Caco-2 (cell line): ENCODE measurements at places on chromosomes 13 and 19.

DNA sequence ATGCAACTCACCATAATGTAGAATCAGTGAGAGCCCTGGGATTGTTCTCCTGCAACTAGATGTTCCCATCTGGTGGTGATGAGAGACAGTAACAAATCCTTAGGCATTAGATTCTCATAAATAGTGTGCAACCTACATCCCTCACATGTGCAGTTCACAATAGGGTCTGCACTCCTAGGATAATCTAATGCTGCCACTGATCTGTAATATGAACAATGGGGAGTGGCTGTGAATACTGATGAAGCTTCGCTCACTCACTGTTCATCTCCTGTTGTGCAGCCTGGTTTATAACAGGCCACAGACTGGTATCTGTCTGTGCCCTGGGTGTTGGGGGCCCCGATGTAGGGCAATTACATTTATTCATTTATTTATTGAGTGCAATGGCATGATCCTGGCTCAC is 86.9 kb downstream of the ZNF254 start:
- no peak for DNase-seq

DNA sequence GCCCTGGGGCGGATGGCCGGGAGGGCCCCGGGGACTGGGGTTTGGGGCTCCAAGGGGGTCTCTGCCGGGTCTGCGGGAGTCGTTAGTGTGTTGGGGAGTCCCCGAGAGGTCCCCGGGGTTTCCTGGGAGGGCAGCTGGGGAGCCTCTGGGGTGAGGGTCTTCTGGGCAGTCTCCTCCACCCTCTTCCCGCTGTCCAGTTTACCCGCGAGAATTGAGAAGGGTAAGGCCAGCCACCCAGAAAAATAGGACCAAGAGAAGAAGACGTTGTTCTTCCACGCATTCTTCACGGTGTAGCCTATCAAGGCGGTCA is 1.0 kb upstream of the ETFB start:
- DNase-seq: no peak

DNA sequence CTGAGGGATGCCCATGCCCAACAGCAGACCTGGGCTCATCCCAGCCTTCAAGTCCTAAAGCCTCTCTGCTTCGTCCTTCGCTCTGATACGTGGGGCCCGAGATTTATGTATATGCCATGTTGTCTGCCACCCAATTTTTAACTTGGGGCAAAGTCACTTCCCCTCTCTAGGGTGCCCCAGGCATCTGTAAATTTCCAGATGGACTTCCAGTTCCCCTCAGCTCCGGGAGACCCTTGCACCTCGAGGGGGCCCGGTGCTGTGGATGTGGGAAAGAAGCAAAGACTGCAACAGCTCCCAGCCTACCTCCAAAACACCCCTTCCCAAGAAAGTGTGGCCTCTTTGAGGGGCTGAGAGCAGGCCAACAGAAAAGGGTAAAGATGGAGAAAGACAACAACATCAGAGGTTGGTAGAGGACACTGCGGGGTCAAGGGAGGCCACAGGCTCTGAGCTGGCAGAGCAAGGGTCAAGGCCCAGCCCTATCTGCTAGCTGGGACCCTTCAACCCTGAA is 97.4 kb downstream of the STK24 start:
- DNase-seq: no peak

DNA sequence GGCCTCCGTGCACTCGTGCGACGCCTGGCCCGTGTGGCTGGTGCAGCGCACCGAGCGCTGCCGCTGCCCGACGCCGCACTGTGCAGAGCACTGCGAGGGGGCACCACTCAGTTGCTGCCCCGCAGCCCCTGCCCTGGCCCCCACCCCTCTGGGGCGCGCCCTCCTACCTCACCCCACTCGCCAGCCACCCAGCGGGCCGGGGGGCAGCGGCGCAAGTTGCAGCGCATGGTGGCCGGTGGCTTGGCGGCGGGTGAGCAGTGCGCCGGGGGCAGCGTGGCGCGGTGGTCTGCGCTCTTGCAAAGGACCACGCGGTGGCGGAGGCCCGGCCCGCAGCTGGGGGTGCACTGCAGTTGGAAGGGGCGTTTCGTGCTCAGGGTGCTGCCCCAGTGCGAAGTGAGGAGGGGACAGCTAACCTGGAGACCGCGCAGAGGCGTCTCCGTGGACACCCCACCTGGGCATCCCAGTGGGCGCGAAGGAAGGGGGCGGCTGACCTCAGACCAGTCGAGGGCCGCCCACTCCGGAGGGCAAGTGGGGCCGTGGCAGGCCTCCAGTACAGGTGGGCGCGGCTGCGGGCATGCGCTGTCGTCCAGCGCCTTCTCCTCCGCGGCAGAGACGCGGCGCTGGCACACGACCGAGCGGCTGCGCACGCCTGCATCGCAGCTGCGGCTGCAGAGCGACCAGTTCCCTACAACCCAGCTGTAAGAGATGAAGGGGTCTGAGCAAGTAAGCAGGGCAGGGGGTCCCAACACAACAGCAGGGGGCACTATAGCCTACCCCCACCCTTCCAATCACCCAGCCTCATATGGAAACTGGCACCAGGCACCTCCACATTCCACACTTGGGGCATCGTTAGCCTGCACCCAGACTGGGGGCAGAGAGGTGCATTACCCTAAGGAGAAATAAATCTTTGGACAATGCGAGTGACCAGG is 8.0 kb upstream of the MYO1F start:
- DNase-seq: no peak

DNA sequence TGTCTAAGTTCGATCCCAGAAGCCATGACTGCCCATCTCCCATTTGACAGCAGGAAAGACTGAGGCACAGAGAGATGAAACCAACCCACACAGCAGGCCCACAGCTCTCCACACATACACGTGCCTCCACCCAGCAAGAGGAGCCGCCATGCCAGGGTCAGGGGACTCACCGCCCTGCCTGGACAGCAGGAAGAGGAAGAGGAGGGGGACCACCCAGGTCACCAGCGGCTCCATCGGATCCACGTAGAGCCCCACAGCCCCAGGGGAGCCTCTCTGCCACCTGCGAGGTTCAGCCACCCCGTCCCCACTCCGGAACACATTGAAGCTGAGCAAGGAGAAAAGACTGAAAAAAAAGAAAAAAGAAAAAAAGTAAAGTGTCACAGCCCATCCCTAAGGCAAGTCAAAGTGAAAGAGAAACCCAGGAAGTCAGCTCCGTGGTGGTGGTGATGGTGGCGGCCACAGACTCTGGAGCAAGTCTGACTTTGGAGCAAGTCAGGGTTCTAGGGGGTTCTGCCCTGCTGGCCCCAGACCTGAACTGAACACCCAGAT is at the start of gene IL12RB1:
Gene IL12RB1, minus strand, starts transcription at position 345 of the 549 bp plus-strand sequence. Its CDS starts 111 bp downstream, at position 234.
- no peak for DNase-seq

DNA sequence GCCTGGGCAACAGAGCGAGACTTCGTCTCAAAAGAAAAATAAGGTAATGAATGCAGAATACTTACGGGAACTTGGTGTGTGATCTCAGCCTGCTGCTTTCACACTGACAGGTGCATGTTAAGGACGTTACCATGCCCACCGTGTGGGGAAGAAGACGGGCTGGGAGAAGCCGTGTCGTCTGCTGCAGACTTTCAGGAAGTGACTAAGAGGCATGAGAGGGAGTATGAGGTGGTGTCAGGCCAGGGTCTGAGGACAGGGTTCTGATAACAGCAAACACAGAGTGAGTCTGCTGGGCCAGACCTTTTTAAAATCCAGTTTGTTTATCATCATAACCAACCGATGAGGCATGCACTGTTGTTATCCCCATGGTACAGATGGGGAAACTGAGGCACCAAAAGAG is 13.6 kb upstream of the GALP start:
- no peak for DNase-seq

DNA sequence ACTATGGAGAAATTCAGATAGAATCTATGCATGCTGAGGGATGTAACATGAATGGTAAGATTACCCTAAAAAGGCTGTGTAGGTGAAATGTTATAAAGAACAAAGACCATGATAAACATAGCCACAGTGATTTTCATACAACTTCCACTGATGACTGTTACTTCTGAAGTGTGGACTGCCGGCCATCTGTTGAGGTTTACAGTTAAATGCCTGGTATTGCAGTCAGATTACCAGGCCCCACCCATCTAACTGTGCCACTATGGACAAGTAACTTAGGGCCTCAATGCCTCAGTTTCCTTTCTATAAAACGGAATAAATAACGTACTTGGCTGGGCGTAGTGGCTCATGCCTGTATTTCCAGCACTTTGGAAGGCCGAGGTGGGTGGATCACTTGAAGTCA is 395.6 kb downstream of the KLF12 start:
- no peak for DNase-seq

DNA sequence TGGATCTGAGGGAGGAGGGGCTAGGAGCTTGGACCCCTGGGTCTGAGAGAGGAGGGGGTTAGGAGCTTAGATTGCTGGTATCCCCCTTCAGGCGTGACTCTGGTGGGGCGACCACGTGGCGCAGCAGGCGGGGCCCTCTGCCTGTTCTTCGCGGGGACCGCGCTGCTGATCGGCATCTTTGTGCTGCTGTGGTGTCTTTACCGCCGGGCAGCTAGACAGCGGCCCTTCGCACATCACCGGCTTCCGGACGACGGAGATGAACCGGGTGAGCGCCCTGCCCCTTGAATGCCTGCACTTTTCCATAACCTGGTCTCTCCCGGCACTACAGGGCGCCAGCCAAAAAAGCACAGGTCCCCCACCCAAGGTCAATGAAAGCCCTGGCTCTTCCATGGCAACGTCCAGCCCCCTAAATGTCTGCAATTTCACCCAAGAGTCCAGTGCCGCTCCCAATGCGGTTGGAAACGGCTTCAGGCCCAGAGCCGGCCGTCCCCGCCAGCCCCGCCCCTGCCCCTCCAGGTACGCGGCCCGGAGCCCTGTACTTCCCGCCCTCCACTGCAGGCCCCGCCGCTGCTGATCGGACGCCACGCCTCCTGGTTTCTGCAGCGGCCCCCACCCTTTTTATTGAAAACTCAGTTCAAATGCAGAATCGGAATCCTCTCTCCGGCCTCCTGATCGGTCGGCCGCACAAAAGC is 2.8 kb downstream of the GFY start:
- DNase-seq: peak; percentile 62

DNA sequence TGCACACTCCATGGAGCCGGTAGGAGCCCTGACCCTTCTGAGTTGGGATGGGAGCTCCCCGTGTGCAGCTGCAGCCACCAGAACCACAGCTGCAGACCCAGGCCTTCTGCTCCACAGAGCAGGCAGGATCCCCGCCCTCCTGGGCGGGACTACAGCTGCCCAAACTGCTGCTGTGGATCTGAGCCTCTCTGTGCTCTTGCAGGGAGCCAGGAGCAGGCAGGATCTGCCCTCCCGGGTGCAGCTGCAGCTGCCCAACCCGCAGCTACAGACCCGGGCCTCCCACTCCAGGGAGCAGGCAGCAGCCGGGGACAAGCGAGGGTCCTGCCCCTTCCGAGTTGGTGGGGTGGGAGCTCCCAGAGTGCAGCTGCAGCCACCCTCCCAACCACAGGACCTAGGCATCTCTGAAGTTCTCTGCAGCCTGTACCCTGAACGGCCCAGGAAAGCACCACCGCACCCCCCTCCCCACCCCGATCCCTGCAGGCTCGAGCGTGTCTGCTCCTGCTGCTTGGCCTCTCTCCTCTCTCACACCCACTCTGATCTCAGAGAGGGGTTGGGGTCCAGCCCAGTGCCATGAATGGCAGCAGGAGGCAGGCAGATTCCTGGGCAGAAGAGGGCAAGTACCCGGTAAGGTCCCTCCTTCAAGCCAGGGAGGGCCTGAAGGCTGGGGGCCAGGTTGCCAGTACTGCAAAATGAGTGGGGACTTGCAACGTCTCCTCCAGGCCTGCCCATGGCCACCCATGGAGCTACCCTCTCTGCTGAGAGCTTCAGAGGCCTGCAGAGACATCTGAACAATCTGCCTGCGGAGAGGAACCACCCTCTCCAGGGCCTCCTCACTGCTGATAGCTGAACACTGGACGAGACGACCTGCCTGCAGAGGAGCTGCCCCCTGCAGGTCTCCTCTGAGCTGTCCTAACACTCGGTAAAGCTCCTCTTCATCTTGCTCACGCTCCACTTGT is 16.4 kb upstream of the EMP3 start:
- DNase-seq: no peak

GRCh38 chr13:62512194-62513141 is 1096.8 kb upstream of the PCDH20 start:
- DNase-seq: peak; percentile 57

GRCh38 chr19:50280983-50281382 is 48.2 kb downstream of the KCNC3 start:
- DNase-seq: no peak

- no peak for DNase-seq
Observed at GRCh38 chr13:40043764-40044163, 388.3 kb downstream of the COG6 start.

DNA sequence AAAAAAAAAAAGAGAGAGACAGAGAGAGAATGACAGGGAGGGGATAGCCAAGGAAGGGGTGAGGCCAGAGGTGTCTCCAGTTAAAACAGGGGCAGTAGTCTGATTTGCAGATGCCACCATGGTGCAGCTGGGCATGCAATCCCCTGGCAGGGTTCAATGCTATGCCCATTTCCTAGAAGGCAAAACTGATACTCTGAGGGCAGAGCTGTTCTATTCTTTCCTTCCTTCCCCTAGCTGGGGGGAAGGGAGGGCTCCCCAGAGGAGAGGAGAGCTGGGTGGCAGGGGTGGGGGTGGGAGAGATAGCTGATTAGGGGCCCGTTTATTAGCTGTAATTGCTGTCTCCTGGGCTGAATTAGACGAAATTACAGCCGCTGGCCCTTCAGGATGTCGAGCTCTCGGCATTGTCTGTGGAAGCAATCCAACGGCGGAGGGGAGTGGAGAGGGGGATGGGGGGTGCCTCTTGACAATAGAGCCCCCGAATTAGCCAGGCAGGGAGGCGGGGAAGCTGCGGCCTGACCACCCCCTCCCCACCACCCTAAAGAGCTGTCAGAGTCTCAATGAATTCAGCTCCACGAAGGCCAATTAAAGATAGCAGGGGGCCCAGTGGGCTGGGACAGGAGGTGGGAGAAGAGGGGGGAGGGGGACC is 14.4 kb upstream of the DPP9 start:
- no peak for DNase-seq
